ENCODE measurements at places on chromosomes 5 and 9. TPM values are rescaled to one million over a fixed set of nuclear protein-coding genes. Genes with fewer than 3 reads are reported as not detected.

Gene NUDT12
- 12.8 TPM for total RNA-seq

Gene SURF2
- total RNA-seq: 14.5 TPM

Gene ROR2
- total RNA-seq: 79.0 TPM

Gene SYK
- 0.16 TPM for total RNA-seq

Gene TEX48
- total RNA-seq: not detected

Gene TRIM36
- 1.4 TPM for total RNA-seq

Gene MARCHF3
- 2.0 TPM for total RNA-seq

Gene NTRK2
- total RNA-seq: not detected

Gene CYSRT1
- total RNA-seq: under 0.01 TPM

Gene IPO11
- 17.8 TPM for total RNA-seq

Gene LHX6
- total RNA-seq: 1.0 TPM

Gene CCDC171
- 1.0 TPM for total RNA-seq

Gene MED10
- total RNA-seq: 27.4 TPM

Measured in epithelial cell of alveolus of lung (primary cell).